ENCODE measurements at places on chromosomes 2 and 18.

- no peak for DNase-seq
Observed at GRCh38 chr2:100761365-100761764, 58.6 kb upstream of the NPAS2 start.

DNA sequence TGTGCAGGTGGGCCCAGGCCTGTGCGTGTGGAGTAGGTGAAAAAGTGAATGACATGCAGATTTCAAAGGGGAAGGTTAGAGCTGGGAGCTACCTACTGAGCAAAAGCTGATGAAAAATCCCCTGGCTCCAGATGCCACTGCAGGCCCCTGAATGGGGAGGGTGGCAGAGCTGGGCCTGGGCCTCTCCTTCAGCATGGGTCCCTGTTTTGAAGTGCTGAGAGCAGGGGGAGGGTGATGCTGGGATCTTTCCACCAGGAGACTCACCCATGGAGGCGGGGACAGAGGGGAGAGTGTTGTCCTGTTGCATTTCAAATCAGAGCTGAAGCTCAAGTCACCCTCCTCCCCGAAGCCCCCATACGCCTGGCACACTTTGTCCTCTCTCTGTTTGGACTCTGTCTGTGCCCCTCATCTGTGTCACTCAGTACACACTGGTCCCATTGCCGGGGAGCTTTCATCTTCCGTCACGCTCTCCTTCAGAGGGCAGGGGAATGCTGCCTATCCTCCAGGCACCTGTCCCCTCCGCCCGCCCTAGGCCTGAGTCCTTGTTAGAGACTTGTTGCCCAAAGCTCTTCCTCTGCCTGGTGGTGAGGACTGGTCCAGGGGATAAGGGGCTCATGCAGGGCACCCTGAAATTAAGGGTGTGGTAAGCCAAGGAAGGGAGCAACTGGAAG lies 206.6 kb downstream of the HAUS1 start:
- no peak for DNase-seq

GRCh38 chr2:196449083-196449482 lies 190.4 kb upstream of the CCDC150 start:
- DNase-seq: no peak

DNA sequence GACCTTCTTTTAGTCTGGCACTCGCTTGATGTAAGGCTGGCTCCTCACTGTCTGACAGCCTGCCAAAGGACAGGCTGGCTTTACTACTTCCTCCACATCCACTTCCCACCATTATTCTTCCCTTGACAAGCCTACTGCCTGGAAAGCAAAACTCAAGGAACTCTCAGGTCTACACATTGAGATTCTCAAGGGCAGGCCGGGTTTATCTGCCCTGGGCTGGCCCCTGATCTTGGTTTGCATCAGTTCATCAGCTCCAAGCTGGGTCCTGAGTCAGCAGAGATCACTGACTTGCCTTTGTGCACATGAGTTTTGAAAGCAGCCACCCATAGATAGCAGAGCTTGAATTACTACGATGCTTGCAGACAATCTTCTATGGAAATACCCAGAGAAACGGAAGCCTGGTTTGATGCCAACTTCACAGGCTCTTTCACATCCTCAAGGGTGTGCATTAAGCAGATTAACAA lies 53.9 kb downstream of the KCTD18 start:
- DNase-seq: no peak

- DNase-seq: no peak
Observed at GRCh38 chr2:139836769-139837168, 1056.6 kb upstream of the NXPH2 start.

DNA sequence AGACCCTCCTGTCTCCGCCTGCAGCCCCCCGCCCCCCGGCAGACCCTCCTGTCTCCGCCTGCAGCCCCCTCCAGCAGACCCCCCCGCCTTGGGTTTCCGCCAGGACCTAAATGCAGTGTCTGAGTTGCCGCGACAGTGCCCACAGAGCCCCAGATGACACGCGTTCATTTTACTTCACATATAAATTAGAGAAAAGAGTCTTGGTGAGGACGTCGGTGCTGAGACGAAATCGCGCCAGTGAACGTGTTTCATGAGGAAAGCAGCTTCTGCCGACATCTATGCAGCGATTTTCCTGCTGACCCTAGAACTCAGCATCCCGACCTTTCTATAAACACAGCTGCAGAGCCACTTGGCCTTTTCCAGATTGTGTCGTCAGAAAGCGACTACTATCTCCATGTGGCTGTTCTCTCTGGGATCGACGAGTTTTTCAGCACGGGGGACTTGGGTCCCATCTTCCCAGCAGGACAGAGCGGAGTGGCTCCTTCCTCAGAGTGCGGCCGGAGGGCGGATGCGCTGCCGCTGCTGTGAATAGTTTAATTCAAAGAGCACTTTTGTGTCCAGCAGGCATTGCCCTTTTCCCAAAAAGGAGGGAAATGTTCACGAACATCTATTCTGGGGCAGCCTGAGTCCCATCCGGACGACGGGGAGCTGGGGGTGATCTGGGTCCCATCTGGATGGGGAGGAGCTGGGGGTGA lies 136.7 kb downstream of the NFATC1 start:
- no peak for DNase-seq

GRCh38 chr2:147342329-147342728 lies 502.5 kb upstream of the ACVR2A start:
- DNase-seq: no peak

DNA sequence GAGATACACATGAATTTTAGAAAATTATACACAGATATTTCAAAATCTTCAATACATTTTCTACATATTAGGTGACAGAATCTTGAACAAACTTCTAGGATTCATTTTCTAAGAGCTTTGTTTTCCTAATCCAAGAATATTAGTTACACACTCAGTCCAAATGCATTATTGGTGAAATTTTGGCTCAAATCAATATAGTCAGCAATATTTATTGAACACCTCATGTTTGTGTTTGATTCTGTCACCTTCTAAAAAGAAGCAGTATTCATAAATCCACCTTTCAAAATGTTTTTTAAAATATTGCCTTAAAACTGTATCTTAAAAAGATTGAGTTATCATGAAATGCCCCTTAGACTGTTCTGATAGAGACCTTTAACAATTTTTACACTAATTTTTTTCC lies 40.2 kb downstream of the KCNH7 start:
- DNase-seq: no peak

DNA sequence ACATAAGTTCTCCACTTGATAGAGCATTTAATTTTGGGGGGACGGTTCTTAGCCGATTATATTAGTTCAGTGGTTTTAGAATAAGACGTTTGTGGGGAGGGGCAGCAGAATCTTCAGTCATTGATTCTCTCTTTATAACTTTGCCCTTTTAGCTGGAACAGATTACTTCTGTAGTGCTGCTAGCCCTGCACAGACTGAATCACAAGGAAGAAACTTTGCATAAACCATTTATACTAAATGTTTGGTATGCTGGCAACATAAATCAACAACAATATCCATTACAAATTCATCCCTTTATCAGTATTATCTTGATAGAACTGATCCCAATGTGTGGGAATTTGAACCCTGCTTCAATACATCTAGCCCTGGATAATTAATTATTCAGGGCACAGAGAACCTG lies 112.2 kb downstream of the GPD2 start:
- DNase-seq: no peak

DNA sequence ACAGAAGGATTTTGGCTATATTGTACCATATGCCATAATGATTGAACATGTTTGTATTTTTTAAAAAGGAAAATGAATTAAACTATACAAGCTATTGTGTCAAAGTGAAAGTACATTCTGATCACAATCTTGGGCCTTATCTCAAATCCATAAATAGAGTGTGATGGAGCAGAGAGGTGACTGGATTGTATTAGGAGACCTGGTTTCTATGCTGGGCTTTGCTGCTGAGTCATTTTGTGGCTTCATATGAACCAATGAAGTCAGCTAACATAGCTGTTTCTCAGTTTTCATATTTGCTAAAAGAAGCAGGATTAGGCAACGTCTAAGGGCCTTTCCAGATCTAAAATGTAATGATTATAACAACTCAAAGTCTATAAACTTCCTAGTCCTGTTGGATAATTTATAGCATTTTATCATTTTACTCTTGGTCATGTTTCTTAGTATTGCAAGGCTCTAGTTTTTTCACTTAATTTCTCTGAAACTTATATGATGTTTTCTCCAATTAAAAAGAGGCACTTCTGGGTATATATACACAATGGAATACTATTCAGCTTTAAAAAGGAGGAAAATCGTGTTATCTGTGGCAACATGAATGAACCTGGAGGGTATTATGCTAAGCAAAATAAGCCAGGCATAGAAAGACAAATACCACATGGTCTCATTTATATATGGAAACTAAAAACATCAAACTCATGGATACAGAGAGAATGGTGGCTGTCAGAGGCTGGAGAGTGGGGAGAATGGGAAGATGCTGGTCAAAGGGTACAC lies 112.3 kb downstream of the MEP1B start:
- DNase-seq: no peak

GRCh38 chr2:65464604-65465003 lies 32.2 kb upstream of the SPRED2 start:
- no peak for DNase-seq

- DNase-seq: no peak
Observed at GRCh38 chr2:217851191-217852020, 151.4 kb downstream of the TNS1 start.

- DNase-seq: peak; percentile 45
Observed at GRCh38 chr18:22930089-22930713, 2.9 kb upstream of the RBBP8 start.

DNA sequence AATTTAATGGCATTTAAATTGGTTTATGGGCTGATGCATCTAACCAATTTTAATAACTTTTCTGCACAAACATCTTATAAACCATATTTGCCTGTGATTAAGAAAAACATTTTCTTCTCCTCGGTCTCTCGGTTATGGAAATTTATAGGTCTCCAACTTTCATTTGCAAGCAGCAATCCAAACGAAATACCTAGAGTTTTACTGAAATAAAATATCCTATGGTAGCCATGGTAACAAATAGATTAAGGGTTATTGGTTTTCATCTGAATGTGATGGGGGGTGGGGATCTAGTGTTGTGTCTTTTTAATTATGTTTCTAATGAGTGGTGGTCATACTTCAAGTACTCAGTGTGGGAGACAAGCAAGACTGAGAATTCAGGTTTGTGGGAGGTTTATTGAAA lies 2.9 kb downstream of the KLHL29 start:
- no peak for DNase-seq

- no peak for DNase-seq
Observed at GRCh38 chr2:109048163-109048562, 59.1 kb upstream of the EDAR start.

GRCh38 chr2:179622635-179623300 lies 238.6 kb downstream of the ZNF385B start:
- no peak for DNase-seq

DNA sequence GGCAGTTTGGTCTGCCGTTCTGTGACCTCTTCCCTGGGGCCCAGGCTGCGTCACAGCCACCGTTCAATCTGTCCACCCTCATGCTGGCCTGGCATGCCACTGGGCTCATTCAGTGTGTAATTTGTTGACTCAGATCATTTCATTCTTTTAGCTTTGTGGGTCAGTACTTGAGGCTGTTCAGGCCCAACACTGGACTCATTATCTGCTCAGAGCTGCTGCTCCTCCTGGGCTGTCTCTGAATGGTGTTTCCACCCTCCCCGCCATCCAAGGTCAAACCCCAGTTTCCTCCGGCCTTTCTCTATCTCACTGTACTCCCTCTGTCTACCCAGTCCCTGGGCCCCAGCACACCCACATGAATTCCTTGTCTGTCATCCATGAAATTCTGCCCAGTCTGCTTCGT lies 152.4 kb upstream of the NCK2 start:
- no peak for DNase-seq

DNA sequence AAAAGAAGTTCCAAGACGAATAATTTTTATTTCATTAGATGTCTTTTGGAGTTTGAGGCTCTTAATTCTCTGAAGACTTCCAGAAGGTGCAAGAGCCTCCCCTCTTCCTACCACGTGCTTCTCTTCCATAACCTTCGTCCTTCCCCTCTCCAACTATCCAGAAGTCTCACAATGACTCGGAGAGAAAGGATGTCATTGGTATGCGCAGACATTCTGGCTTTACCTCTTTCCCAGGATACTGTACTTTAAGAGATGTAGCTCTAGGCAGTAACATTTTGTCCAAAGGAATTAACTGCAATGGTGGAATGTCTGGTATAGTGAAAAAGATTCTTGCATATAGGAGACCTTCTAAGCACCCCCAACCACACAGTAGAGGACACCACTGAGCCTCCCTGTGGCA lies 249.0 kb upstream of the OSR1 start:
- DNase-seq: no peak

- no peak for DNase-seq
Observed at GRCh38 chr2:80364524-80365212, 60.1 kb upstream of the LRRTM1 start.

DNA sequence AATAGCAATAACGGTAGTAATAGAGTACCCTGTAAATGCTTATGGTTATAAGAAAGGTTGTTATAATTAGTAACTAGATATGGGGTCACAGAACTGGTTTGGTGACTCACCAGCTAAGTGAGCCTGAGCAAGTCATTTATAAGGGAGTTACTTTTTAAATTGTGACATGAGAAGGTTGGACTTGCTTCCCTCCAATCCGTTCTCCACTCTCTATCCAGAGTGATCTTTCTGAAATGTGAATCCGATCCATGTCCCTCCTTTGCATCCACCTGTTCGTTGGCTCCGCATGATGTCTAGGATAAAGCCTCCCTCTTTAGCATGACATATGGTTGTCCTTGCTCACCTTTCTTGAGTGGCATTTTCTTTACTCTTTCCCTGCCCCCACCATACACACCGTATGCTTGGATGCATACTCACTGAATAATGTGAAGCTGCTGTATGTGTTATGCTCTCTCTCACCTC lies 83.1 kb downstream of the CDC42EP3 start:
- DNase-seq: peak; percentile 84

GRCh38 chr2:43169987-43170386 lies 56.4 kb downstream of the ZFP36L2 start:
- DNase-seq: no peak

- no peak for DNase-seq
Observed at GRCh38 chr18:33404244-33404873, 36.2 kb downstream of the CCDC178 start.

- no peak for DNase-seq
Observed at GRCh38 chr18:6629635-6630140, 99.8 kb upstream of the ARHGAP28 start.

DNA sequence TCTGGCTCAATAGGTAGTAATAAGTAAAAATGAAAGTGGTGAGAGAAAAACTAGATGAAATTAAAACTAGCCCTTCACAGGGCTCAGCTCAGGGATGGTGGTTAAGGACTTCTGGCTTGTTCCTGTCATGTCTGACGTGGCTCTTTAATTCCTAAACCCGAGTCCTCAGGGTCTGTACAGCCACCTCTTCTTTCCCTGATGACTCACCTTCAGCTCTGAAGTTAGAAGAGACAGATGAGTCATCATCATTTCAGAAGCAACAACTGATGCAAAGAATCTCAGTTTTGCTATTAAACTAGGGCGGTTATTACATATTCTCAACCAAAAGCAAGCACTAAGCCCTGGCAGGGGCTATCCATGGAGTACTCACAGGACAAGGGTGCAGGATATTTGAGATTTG lies 24.0 kb upstream of the ITGB6 start:
- no peak for DNase-seq

DNA sequence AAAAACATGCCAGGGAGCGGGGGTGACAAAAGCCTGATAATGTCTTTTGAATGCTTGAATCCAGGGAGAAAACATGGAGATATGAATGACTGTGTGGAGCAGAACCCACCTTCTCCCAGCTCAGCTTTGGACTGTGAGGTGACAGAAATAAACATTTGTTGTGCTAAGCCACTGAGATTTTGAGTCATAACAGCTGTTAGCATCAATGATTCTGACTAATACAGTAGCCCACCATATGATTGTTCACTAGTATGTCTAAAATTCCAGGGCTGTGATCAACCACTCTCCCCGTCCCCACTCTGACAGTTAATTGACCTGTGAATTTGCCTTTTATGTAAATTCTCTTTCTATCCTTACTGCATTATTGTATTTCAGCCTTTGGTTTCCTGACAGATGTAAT lies 69.1 kb downstream of the PDK1 start:
- DNase-seq: no peak
